ENCODE measurements at places on chromosomes 7 and 10.

- no peak for DNase-seq
These were observed 8.8 kb downstream of the DPYSL4 start for GRCh38 chr10:132195366-132196075.

- DNase-seq: no peak
These were observed 6.4 kb downstream of the ETV1 start for GRCh38 chr7:13982940-13983677.

- DNase-seq: peak; percentile 76
These were observed 19.6 kb upstream of the CFAP46 start for GRCh38 chr10:132961787-132962622.

DNA sequence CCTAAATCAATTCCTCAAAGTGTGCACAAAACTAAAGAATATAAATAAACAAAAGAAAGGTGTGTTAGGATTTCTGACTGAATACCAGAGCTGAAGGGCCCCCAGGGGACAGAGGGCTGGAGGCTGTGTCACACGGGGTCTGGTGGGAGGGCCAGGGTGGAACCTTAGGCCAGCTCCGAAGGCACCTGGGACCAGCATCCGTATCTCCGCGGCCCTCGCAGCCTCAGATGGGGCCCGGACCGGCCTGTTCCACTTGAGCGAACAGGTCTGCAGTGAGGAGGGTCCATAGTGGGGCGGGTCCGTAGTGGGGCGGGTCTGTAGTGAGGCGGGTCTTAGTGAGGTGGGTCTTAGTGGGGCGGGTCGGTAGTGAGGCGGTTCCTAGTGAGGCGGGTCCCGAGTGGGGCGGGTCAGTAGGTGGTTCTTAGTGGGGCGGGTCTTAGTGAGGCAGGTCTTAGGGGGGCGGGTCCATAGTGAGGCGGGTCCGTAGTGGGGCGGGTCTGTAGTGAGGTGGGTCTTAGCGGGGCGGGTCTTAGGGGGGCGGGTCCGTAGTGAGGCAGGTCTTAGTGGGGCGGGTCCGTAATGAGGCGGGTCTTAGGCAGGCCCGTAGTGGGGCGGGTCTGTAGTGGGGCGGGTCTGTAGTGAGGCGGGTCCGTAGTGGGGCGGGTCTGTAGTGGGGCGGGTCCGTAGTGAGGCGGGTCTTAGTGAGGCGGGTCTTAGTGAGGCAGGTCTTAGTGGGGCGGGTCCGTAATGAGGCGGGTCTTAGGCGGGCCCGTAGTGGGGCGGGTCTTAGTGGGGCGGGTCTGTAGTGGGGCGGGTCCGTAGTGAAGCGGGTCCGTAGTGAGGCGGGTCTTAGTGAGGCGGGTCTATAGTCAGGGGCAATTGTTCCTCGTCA, 15.1 kb downstream of the GPR146 start:
- DNase-seq: no peak

GRCh38 chr7:92916770-92917224, 80.4 kb upstream of the CDK6 start:
- DNase-seq: no peak

GRCh38 chr10:50432211-50433009, 181.1 kb upstream of the ASAH2 start:
- no peak for DNase-seq

DNA sequence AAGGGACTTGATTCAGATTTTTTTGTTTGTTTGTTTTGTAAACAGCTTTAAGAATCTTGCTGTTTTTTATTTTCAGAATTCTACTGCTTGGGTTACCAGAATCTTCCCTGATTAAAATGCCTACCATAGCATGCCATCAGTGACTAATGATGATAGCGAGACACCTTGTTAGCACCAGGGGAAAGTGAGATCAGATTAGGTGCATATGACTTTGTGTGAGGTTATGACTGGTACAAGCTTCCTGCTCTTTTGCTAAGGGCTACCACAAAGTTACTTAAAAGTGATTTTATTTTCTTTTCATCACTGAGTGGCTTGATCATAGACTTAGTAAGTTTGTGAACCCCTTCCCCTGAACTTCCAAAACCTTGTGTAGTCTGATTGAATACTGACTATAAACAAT, 93.5 kb downstream of the SND1 start:
- no peak for DNase-seq

- peak; percentile 14 for DNase-seq
These were observed 28.4 kb downstream of the CAMK1D start for GRCh38 chr10:12377658-12378290.

DNA sequence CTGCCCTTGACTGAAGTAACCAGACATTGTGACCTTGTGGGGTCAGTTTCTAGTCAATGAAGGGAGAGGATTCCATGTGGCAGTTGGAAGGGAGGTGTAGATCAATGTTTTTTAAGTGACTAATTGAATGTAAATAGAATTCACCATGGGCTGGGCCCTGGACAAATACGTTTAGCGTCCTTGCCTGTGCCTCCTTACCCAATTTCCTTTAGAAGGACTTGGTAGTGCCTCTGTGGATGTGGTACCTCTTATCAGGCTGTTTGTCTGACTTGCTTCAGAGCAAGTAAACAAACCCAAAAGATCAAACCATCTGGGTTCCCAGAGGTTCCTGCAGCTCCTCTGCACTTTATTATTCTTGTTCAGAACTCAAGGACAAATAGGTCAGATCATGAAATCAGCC, 4.3 kb upstream of the KAT6B start:
- no peak for DNase-seq

DNA sequence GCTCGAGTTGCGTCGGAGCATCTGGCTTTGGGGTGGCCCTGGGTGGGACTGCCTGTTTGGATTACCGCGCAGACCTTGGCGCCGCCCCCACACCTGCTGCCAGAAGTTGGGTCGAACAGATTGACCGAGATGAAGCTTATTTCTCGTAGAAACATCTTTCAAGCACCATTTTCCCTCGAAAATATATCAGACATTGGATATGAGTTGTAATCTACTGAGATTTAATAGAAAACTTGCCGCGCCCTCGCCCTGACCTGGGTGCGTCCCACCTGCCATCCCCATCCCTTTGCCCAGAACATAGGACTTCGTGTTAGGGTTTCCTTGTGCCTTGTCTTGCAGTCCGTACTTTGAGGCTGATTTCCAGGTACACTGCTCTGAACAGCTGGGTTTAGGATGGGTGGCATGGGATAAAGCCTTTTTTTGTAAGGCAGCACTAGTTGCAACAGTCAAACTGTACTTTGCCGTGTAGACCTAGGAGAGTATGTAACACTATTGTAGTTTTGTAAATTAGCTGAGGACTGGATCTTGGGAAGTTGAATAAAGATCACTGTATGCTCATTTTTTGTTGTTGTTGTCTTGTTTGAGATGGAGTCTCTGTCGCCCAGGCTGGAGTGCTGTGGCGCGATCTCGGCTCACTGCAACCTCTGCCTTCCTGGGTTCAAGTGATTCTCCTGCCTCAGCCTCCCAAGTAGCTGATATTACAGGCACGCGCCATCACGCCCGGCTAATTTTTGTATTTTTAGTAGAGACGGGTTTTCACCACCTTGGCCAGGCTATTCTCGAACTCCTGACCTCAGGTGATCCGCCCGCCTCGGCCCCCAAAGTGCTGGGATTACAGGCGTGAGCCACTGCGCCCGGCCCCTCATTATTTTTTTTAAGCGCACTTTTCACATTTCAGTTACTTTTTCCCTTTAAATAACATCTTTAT, 978 bp downstream of the OGDH start:
- DNase-seq: no peak

- DNase-seq: no peak
These were observed 136.0 kb upstream of the COL1A2 start for GRCh38 chr7:94258418-94259300.

DNA sequence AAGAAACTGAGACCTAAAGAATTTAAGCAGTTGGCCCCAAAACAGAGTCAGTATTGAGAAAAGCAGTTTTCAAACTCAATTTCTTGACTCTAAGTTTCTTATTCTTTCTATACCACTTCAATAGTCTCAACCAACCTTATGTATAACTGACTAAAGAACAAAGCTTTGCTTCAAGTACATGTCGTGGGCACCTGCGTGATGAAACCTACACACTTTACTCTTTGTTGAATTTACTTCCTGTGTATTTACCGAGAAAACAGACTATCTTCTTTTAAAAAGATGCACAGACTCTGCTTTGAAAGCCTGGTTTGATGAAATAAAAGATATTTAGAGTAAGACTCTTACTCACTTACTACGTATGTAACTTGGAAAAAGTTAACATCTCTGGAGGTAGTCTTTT, 297.2 kb upstream of the CDC14C start:
- DNase-seq: no peak

DNA sequence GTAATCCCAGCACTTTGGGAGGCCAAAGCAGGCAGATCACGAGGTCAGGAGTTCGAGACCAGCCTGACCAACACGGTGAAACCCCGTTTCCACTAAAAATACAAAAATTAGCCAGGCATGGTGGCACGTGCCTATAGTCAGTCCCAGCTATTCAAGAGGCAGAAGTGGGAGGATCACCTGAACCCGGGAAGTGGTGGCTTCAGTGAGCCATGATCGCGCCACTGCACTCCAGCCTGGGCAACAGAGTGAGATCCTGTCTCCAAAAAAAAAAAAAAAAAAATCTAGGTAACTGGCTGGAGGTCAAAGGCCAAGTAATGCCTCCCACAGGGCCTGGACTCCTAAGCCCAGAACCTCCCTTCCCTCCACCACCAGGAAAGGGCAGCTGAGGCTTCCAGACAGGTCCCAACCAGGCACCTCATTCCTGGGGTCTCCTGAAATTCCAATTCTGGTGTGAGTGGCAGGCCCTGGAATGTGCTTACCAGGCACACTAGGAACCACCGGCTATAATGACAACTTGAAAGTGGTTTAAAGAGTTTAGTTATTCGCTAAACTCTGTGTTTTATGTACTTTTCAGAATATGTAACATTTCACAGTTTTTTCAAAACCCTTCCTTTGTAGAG, 86.9 kb upstream of the TNRC18 start:
- DNase-seq: no peak

- DNase-seq: no peak
These were observed 142.2 kb downstream of the EMX2 start for GRCh38 chr10:117684672-117685211.

GRCh38 chr7:30923009-30923773, 11.5 kb downstream of the AQP1 start:
- DNase-seq: peak; percentile 24

DNA sequence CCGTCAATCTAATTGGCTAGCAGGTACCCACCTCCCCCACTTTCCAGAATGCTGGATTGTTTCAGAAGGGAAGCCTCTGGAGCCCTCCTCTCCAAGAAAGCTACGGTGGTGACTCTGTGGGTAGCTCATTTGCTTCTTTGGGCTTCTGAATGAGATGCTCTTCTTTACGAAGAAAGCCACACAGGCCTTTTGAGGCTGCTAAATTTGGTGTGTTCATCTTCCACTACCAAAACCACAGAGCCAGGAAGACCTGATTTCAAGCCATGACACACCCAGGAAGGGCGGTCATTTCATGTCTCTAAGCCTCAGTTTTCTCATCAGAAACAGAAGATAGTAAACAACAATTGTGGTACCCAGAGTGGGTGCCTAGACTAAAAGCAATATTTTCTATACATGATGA, 901.2 kb downstream of the KCNMA1 start:
- no peak for DNase-seq

DNA sequence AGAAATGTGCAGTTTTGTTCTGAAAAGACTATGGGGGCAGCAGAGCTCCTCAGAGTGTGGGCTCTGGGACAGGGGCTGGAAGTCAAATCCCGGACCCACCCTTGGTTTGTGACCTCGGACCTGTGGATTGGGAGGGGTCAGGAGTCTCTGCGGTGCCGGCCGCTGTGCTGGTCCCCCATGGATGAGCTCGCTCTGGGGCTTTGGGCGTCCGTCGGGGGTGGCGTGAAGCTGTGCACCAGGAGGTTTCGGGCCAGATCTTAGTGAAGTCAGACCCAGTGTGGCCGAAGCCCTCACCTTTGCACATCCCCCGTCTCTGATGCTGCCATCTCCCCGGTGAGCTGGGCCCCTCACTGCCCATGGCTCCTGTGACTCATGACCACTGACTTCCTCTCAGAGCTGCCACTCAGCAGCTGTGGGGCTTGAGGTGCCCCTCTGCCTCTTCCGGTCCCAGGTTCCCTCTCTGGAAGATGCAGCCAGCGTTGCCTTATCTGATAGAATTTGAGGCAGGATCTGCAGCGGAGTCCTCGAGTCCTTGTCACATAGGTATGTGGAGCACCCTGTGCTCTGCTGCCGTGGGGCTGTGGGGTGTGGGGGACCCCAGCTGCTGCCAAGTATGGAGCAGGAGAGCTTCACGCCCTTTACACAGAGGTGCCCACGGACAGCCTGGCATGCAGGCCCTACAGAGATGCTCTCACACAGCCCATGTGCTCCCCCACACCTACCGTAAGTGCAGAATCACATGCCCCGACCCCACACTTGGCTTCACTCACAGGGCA, 11.4 kb upstream of the SCART1 start:
- peak; percentile 43 for DNase-seq

DNA sequence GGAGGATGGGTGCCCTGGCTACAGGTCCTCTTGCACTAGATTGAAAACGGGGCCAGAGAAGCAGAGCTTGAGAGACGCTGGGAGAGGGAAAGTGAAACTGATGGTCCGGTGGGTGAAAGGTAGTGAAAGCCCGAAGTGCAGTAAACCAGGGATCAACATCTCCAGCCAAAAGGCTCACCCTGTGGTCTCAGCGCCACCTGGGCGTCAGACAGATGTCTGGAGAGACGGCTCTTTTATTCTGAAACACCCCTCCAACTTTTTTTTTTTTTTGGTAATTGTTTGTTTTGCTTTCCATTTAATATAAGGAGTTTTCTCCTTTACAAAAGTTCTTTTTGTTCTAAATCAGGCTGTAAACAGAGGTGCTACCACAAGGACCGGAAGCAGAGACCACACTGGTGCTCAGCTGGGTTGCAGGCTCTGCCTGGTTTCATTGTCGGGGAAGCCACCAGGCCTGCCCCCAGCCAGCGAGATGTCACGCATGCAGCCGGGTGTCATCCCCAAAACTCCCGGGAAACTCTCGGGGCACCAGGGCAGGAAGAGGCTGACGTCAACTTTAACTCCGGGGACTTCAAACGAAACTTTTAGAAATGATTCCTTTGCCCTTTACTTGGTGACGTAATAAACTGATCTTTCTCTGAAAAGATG, 11.2 kb downstream of the IL2RA start:
- DNase-seq: peak; percentile 88

DNA sequence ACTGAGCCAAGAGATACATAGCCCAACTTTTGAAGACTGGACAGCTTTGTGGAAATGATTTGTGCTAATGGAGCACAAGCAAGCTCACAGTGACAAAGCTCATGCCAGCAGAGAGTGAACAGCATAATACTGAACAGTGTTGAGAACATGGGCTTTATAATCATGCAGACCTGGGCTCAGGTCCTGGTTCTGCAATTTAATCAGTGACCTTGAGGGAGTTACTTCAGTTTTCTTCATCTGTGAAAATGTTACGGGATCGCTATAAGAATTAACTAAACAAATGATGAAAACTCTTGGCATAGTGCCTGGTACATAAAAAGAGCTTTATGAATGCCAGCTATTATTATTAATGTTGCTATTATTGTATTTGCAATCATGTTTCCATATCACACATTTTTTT, 690.5 kb upstream of the LRRN3 start:
- no peak for DNase-seq

All from activated naive CD8-positive, alpha-beta T cell treated with anti-CD3 and anti-CD28 coated beads, Interleukin-2, amount 10 ng/mL, durations not matched to agents 7 days and 5 days (primary cell).